ENCODE measurements at places on chromosomes 7 and 10.
A peak's percentile ranks its signal among the peaks of the same experiment; 100 is the strongest.

GRCh38 chr7:55099821-55100543 lies 81.2 kb downstream of the EGFR start:
- H3K36me3 ChIP-seq, result peaks cover 3% of the 10 kb centered on the region
- peaks cover 18% of the 10 kb centered on the region for H3K4me1 ChIP-seq
- DNase-seq, result no peak
- no peak overlapping the region for H3K27ac ChIP-seq
- no peak overlapping the region for H3K4me3 ChIP-seq
- H3K27me3 ChIP-seq, result peaks cover 3% of the 10 kb centered on the region

DNA sequence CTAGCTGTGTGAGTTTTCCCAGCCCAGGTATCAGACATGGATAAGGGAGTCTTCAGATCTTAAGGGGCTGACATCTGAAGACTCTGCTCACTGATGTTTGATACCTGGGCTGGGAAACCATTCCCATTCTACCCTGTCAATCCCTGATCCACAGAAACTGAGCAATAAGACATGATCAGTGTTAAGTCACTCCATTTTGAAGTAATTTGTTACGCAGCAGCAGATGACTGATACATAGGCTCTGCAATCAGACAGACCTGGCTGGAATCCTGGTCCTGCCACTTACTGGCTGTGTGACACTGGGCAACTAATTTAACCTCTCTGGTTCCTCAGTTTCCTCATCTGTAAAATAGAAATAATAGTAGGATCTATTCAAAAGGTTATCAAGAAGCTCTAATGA lies 6.6 kb downstream of the DCLRE1C start:
- H3K27ac ChIP-seq, result no peak overlapping the region
- H3K27me3 ChIP-seq, result no peaks in the 10 kb centered on the region
- peaks cover 11% of the 10 kb centered on the region for H3K36me3 ChIP-seq
- H3K4me1 ChIP-seq, result no peaks in the 10 kb centered on the region
- no peak overlapping the region for H3K4me3 ChIP-seq
- no peak for DNase-seq

DNA sequence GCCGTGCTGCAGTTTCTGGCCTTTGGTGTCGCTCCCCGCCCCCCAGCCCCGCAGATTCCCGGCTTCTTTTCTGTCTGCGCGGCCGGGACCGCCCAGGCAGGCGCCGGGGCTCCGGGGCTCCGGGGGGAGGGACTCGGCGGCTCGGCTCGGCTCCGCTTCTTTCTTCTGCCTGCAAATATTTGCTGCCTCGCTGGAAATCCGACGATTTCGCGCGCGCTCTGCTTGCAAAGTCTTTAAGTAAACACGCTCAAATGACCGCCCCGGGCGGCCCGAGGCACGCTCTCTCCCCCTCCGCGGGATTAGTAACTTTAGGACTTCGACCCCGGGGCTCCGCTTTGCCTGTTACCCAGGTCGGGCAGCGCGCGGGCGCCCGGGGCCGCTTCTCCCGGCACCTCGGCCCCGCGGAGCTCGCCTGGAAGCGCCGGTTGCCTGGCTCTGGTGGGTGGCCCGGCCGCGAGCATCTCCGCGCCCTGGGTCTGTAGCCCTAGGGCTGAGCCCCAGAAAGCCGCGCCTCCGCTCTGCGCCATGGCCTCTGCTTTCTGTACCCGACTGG lies 3.9 kb upstream of the GATA3 start:
- peak overlapping the region; percentile 88 for H3K27ac ChIP-seq
- no peaks in the 10 kb centered on the region for H3K36me3 ChIP-seq
- peaks cover 19% of the 10 kb centered on the region for H3K4me1 ChIP-seq
- peaks cover 74% of the 10 kb centered on the region for H3K27me3 ChIP-seq
- H3K4me3 ChIP-seq, result peak overlapping the region; percentile 69
- peak; percentile 62 for DNase-seq

DNA sequence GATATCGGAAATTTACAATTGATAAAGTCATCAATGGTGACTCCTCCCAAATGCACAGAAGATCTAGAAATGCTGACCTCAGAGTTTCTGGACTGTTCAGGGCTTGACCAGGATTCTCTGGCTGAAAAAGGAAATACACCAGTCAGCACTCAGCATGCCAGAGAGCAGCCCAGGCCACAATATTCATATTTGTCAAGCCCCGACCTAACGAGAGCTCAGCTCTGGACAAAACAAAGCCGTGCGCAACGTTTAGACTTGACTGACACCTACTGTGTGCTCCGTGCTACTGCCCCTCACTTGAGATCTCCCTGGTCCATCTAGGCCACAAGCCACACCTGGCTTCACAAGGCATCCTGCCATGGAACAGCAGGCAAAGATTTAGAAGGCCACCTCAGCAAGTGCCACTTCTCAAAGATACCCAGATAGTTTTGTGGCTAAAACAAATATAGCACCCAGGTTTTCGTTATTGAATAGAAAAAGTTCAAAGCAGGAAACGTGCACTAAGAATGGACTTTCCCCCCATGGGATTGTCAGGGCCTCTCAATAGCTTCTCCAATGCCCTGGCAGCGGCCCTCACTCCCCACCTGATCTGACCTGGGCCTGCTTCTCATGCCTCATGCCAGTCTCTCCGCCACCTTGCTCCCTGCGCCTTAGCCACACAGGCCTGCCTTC lies 218.3 kb downstream of the FAM107B start:
- H3K4me1 ChIP-seq, result peaks cover 55% of the 10 kb centered on the region
- H3K4me3 ChIP-seq, result no peak overlapping the region

DNA sequence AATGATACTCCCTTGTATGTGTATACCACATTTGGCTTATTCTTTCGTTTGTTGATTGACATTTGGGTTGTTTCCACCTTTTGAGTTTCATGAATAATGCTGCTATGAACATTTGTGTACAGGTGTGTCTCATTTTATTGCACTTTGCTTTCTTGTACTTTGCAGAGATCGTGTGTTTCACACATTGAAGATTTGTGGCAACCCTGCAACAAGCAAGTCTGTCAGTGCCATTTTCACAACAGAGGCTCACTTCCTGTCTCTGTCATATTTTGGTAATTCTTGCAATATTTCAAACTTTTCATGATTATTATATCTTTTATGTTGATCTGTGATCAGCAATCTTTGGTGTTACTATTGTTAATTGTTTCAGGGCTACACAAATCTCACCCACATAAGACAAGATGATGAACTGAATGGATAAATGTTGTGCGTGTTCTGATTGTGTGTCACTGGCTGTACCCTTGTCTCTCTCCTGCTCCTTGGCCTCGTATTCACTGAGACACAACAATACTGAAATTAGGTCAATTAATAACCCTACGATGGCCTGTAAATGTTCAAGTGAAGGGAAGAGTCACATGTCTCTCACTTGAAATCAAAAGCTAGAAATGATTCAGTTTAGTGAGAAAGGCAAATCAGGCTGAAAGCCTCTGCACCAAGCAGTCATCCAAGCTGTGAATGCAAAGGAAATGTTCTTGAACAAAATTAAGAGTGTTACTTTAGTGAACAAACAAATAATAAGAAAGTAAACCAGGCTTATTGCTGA lies 133.6 kb upstream of the JCAD start:
- no peak overlapping the region for H3K4me3 ChIP-seq
- H3K4me1 ChIP-seq, result peaks cover 9% of the 10 kb centered on the region

- H3K27me3 ChIP-seq, result peaks cover 41% of the 10 kb centered on the region
- no peaks in the 10 kb centered on the region for H3K36me3 ChIP-seq
- peaks cover 15% of the 10 kb centered on the region for H3K4me1 ChIP-seq
- no peak overlapping the region for H3K4me3 ChIP-seq
These were observed 2.1 kb upstream of the FLNC start for GRCh38 chr7:128827971-128828711.

DNA sequence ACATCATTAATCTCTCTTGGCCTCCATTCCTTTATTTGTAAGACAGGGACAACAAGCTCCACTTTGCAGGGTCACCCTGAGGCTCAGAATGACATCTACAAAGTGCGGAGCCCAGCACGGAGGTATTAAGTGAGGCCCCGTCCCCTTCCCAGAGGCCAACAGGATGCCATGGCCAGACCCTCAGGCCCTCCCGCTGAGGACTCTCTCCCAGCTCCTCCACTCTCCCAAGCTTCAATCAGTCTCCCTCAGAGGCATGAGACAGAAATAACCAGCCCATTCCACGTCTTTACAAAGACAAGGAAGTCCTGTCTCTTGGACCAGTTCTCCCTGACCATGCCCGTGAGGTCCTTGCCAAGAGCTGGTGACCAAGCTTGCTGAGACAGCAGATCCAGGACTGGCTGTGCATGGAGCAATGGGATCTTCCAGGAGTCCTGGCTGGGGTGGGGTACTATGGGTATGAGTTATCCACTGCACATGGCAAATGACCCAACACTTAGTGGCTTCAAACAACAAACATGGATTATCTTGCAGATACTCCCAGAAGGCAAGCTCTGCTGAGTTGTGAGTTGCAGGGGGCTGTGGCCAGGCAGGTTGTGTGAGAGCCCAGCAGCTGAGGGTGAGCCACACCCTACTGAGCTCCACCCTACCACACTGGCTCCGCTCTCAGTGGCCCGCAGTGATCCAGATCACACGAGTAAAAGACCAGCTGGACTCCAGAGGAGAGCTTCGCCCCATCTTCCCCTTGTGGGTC lies 4.3 kb upstream of the PPIF start:
- H3K36me3 ChIP-seq, result no peaks in the 10 kb centered on the region
- H3K27me3 ChIP-seq, result peaks cover 6% of the 10 kb centered on the region
- H3K4me3 ChIP-seq, result no peak overlapping the region
- no peak overlapping the region for H3K27ac ChIP-seq
- DNase-seq, result no peak
- peaks cover 11% of the 10 kb centered on the region for H3K4me1 ChIP-seq

DNA sequence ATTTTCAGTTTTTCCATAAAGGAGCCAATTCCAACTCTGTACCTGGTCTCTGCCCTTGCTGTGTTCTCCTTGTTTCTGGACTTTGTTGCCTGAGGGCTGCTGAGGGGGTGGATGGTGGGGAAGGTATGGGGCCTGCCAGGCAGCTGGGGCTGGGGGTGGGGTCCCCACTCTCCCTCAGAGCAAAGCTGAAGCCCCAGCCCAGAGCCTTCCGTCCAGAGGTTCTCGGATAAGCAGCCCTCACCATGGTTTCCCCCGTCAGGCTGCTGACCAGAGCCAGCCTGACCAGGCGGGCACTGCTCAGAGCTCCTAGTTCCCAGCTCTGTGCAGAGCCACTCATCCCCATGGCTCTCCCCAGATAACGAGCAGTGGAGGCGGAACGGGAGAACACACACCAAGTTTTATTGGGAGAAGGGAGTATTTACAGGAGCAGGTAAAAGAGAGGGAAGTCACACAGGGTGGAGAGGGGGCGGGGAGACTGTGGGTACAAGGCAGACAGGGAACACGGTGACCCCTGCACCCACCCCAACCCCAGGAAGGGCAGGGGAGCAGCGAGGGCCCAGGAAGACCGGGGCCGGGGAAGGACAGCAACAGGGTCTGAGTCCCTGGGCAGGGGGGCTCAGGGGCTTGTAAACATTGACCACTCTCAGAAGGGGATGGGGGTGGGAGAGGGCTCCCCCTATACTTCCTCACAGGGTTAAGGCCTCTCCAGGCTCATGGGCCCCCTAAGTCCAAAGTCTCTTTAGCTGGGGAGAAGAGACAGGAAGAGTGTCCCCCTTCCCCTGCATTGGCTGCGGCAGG lies 5.8 kb downstream of the GNB2 start:
- no peak overlapping the region for H3K4me3 ChIP-seq
- no peaks in the 10 kb centered on the region for H3K27me3 ChIP-seq
- no peak overlapping the region for H3K27ac ChIP-seq
- H3K36me3 ChIP-seq, result peaks cover 8% of the 10 kb centered on the region
- H3K4me1 ChIP-seq, result peaks cover 2% of the 10 kb centered on the region
- DNase-seq, result no peak

DNA sequence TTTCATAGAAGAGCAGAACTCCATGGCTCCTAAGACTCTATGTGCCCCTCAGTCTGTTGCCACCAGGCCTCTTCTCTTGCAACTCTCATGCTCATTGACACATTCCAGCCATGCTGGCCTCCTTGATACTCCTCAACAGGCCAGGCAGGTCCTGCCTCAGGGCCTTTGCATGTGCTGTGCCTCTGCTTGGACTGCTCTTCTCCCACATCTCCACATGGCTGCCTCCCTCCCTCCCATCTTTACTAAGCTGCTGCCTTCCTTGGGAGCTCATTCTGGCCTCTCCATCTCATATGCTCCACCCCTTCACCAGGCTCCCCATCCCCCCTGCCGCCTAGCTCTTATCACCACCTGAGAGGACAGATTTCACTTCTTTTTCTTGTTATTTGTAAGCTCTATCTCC lies 103.8 kb upstream of the GPR26 start:
- H3K27ac ChIP-seq, result no peak overlapping the region
- peaks cover 28% of the 10 kb centered on the region for H3K27me3 ChIP-seq
- no peak for DNase-seq
- H3K4me1 ChIP-seq, result no peaks in the 10 kb centered on the region
- no peak overlapping the region for H3K4me3 ChIP-seq

DNA sequence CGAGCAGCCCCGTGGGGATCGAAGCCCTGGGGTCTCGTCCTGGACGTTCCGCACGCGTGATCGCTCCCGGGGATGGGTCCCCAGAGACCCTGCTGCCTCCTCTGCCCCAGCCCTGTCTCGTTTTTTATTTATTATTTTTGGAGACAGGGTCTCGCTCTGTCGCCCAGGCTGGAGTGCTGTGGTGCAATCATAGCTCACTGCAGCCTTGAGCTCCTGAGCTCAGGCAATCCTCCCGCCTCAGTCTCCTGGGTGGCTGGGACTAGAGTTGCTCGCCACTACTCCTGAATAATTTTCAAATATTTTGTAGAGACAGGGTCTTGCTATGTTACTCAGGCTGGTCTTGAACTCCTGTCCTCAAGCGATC lies 319 bp upstream of the STX1A start:
- H3K4me3 ChIP-seq, result peak overlapping the region; percentile 73
- H3K27me3 ChIP-seq, result peaks cover 9% of the 10 kb centered on the region
- peaks cover 21% of the 10 kb centered on the region for H3K4me1 ChIP-seq

- H3K27me3 ChIP-seq, result no peaks in the 10 kb centered on the region
- no peak overlapping the region for H3K27ac ChIP-seq
- DNase-seq, result no peak
- no peaks in the 10 kb centered on the region for H3K4me1 ChIP-seq
- no peak overlapping the region for H3K4me3 ChIP-seq
These were observed 77.1 kb downstream of the MAP3K8 start for GRCh38 chr10:30510932-30511700.

- no peak overlapping the region for H3K27ac ChIP-seq
- H3K36me3 ChIP-seq, result no peaks in the 10 kb centered on the region
- H3K27me3 ChIP-seq, result no peaks in the 10 kb centered on the region
- H3K4me3 ChIP-seq, result no peak overlapping the region
These were observed 38.9 kb upstream of the PRKG1 start for GRCh38 chr10:51035344-51035743.
